ENCODE measurements at places on chromosomes 7 and 10.
A peak's percentile ranks its signal among the peaks of the same experiment; 100 is the strongest.

DNA sequence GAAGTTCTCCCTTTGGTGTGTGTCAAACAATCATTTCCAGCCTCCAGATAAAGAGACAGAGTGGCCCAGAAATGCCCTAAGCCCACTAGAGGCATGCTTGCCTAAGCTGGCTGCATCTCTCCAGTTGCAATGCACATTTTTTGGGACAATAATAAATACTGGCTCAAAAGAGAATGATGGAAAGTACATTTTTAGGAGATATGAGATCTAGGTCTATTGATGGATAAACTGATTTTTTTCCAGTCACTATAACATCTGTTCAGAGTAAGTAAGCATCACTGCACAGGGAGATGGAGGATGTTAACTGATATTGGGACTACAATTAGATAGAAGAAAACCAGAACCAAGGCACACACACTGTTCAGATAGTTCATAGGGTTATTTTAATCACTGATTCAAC lies 553.0 kb downstream of the GRM8 start:
- no peak for DNase-seq

DNA sequence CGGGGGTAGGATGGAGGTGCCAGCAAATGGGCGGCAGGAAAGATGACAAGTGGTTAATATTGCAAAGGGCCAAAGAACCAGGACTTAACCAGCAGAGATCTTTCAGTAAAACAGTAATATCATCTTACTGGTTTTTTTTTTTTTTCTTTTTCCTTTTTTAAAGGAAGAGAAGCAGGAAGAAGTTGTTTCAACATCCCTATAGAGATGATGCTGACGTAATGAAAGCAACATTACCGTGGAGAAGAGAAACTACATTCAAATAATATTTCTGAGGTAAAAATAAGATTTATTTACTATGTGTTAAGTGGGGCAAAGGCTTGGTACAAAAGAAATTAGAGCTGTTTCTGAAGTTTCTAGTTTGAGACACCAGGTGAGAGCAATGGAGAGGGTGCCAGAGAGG lies 11.0 kb downstream of the MINDY3 start:
- no peak for DNase-seq

DNA sequence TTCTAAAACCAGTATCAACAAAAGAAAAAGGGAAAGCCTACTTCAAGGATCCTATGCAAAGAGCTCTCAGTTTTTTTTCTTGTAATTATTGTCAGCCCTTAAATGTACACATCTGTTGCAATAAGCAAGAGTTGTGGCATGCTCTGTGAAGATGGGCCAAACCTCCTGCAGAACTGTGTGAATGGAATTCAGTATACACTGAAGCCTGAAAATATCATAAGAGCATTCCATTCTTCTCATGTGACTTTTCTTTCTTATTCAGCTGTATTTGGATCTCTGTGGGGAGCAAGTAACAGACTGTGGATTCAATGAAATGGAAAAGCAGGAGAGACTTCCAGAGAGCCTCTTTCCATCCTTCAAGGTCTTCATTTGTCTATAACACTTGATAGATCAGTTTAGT lies 130.7 kb downstream of the SAMD9 start:
- peak; percentile 67 for DNase-seq

DNA sequence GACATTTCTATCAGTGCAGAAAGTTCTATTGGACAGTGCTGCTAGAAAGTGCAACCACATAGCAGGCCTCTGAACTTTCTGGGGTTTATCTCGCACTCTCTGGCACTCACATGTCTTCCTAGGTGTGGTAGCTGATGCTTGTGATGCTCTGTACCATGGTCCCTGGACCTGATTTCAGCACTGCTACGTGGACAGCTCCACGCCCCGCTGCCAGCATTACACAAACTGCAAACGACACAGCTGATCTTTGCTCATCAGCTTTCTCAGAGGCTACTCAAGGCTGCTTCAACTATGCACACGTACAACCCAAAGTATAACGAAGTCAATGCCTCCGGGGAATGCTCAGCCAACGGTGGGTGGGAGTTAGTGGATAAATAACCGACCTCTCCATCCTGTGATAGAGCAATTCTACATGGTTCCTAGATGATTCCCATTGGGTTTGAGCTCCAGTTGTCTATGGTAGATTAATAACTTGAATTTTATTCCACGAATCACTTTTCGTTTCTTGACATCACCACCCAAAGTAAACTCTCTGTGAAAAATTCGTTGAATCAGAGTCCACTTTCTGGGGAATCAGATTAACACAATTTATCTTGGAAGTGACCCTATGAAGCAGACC lies 302.5 kb downstream of the ACTR3B start:
- DNase-seq, result no peak

DNA sequence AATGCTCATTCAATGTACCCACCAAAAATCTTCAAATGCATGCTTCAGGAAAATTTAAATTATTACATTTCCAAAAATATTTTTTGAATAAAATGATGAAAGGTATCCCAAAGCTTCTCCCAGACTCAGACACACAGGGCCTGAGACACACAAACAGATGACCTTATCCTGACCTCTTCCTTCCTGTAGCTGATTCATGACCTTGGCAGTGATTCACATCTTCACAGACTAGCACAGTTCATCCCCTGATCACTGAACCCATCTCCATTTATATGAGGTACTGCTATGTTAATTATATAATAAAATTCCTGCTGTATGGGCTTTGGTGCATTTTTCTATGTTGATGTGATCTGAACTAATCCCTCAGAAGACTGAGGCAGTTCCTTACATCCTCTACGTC lies 265.0 kb upstream of the GLI3 start:
- no peak for DNase-seq

GRCh38 chr10:92274071-92274470 lies 16.8 kb downstream of the CPEB3 start:
- no peak for DNase-seq

GRCh38 chr10:60473557-60473956 lies 83.9 kb upstream of the ANK3 start:
- DNase-seq, result no peak

- DNase-seq, result no peak
Measured at GRCh38 chr7:47500103-47500563, 81.8 kb downstream of the TNS3 start.

DNA sequence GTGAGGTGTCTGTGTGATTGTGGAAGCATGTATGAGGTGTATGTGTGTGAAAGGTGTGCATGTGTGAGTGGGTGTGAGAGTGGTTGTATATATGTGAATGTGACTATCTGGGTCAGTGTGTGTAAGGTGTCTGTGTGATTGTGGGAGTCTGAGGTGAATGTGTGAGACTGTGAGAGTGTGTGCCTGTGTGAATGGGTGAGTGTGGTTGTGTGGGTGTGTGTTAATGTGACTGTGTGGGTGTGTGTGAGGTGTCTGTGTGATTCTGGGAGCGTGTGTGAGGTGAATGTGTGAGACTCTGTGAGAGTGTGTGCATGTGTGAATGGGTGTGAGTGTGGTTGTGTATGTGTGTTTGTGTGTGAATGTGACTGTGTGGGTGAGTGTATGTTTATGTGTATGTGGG lies 385.1 kb downstream of the TCERG1L start:
- no peak for DNase-seq

DNA sequence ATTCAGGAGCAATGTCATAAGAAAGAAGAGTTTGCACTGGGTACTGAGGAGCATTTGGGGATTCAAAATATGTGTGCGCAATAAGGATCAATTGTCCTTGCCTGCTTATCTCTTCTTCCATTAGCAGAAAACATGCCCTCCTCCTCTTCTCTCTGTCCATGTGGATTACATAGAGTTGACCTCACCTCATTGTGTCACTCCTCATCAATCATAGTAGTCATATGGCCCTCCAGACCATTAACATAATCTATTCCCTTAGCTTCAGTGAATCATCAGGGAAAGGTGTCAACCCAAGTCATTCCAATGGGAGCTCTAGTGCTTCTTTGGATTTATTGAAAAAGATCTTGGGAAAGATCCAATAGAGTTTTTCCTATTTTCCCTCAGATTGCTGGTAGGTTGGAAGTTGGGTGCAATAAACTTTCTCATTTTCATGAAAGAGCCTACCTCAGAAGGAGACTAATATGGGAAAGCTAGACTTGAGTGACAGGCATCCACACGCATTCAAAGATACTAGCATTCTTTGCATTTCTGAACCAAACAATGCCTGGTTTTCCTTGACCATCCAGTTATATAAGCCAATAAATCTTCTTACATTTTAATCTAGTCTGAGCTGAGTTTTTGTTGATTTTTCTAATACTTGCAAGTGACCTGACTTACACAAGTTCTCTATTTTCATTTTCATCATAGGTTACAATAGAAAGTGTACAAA lies 71.5 kb upstream of the FAM13C start:
- no peak for DNase-seq
